ENCODE measurements at places on chromosomes 6 and 20.

DNA sequence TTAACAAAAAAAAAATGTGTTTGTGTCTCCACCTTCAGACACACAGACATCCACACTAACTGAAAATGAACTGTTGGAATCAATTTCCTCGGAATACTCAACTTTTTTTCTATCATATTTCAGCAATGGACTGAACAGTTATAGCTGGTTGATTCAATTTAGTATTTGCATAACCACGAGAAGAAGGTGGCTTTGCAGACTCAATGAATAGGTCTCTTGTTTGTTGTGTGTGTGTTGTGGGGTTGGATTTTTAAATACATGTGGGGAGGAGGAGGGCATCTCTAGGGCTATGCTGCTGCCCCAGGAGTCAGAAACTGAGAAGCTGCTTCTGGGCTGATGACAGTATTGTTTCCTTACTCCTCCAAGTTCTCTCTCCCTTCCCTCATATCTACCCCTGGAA is 28.7 kb downstream of the TFAP2A start:
- peak; percentile 76 for DNase-seq

DNA sequence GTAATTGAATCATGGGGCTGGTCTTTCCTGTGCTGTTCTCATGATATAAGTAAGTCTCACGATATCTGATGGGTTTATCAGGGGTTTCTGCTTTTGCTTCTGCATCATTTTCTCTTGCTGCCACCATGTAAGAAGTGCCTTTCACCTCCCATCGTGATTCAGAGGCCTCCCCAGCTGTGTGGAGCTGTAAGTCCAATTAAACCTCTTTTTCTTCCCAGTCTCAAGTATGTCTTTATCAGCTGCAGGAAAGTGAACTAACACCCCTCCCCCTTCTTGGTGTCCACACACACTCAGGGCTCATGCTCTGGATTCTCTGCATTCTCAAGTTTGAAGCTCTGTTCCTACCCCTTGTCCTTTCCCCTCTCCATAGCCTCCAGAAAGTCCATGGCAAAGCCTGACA is 107.1 kb downstream of the THBS2 start:
- DNase-seq: no peak

DNA sequence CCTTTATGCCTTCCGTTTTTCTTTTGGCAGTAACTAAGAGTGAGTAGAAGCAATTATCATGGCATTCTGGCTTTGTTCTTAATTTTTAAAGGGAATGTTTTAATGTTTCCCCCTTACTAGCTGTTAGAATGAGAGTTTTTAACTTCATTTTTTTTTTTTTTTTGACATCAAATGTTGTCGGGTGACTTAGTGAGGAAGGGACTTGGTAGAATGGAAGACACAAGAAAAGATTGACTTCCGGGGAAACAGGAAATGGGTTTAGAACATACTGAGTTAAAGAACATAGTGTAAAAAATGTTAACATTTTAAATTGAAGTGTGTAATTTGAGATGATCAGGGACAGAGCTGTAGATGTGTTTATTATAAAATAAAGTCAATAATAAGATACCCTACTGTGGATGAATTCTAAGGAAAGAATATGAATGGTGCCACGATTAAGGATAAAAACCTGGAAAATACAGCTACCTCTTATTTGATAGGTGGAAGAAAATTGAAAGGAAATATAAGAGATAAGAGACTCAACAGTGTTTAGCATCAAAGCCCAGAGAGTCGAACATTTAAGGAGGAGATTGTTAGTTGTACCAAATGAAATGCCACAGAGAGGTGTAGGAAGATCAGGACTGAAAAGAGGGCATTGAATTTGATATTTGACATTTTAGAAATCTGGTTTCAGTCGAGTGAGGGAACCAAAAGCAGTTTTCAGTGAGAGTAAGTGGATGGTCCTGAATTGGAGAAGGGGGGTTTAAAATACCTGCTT is 9.4 kb downstream of the HSF2 start:
- DNase-seq: no peak

GRCh38 chr6:45983062-45983461 is 32.6 kb downstream of the CLIC5 start:
- no peak for DNase-seq

DNA sequence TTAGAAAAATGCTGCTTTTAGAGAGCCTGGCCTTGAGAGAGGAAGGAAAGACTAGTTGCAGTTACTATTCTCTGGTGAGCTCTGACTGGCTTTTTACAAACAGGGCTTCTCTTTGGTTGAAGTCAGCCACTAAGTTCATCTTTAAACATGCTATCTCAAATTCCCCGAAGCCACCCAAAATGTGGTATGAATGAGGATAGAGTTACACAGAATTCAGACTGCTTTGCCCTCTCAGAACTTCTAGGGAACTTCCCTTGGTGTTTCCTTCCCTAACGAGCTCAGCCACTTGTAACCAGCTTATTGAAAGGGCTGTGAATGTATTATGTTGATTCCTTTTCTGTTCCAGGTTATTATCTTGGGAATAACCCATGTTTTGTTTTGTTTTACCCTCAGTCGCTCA is 73.5 kb downstream of the EFHC1 start:
- no peak for DNase-seq

- DNase-seq: no peak
Measured at GRCh38 chr6:11851387-11851786, 72.8 kb upstream of the ADTRP start.

DNA sequence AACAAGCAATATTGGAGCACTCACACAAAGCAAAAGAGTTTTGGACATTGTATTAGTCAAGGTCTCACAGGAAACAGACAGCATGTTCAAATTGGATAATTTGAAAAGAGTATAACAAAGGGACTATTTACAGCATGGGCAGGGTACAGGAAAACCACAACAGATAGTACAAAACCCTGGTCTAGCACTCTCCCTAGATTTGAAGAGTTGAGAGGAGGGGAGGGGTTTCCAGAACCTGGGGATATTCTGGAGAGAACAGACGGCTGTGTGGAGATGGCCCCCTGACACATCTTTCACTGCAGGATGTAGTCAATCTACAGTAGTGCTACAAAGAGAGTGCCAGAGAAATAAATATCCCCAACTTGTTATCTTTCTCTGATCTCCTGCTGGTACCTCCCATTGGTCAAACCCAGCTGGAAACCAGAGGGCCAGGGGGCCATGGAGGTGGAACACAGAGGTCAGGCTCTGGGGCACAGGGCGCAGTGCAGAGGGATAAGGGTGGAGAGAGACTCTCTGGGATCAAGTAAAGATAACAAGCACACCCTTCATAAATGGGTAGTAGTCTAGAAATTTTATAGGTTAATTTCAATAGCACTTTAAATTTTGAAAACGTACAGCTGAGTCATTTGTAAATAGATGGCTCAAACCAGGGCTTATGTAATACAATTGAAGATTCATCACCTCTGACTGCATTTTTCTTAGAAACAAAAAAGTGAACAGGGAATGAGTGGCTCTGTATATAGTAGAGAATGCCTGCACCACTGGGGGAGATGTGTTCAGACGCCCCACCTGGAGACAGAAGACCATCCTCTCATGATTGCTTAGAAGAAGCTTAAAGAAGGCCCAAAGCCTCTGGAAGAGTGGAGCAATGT is 25.7 kb downstream of the RCAN2 start:
- no peak for DNase-seq

GRCh38 chr6:116507324-116507723 is 4.1 kb upstream of the CALHM5 start:
- no peak for DNase-seq

DNA sequence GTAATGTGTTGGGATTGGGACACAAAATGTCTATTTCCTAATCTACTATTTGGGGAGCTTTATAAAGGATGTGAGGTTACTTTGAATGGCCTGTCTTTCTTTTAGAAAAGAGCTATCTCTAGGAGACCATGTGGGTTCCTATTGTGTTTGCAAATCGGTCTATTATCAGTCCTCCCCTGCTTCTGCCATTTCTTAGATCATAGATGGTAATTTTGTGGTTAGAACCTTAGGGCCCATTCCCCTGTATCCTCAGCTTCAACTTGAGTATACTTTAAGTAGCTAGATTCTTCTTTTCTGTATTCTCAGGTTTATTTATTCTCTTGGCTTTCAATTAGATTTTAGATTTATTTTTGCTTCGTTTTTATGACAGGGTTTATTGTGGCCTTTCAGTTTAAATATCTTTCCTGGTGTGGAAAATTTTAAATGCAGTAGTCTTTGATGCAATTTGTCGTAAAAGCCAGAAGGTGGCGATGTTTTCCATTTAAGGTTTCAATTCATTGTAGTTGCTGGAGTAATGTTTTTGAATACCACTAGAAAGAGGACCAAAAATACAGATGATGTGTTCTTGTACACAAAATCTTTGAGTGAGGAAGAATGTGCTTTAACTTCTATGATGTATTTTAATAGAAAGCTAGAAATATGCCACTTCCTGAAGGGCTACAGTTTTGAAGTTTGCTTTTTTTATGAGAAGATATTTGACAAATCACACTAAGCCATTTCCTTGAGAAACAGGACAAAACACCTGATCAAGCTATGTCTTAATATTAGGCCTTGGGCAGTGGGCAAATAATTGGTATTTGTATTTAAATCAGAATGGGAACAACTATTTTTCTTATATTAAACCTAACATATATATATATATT is 20.3 kb downstream of the TBPL1 start:
- DNase-seq: peak; percentile 68

DNA sequence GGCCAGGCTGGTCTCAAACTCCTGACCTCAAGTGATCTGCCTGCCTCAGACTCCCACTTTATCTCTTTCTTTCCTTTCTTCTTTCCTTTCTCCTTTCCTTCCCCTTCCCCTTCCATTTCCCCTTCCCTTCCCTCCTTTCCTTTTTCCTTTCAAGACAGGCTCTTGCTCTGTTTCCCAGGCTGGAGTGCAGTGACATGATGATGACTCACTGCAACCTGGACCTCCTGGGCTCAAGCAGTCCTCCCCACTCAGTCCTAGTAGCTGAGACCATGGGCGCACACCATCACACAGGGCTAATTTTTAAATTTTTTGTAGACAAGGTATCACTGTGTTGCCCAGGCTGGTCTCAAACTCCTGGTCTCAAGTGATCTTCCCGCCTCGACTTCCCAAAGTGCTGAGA is 377.6 kb upstream of the ZFP64 start:
- no peak for DNase-seq

DNA sequence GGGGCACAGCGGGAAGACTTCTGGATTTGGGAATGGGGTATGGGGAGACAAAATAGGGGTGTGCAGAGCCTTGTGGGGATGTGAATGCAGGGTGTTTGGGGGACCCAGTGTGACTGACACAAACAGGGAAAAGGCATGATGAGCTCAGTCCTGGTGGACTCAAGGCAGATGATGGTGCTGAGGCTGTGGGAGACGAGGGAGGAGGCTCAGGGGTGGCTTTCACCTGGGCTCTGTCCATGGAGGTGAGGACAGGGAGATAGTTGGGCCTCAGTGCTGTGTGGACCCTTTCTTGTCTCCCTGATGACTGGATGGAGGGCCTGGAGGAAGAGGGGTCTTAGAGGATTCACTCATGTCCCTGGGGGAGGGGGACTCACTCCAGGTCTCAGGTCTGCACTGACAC is 26.2 kb upstream of the MICB start:
- no peak for DNase-seq

- no peak for DNase-seq
Measured at GRCh38 chr20:63704749-63705117, 3.0 kb downstream of the ARFRP1 start.

- DNase-seq: no peak
Measured at GRCh38 chr6:7881765-7882500, 28.7 kb downstream of the TXNDC5 start.

DNA sequence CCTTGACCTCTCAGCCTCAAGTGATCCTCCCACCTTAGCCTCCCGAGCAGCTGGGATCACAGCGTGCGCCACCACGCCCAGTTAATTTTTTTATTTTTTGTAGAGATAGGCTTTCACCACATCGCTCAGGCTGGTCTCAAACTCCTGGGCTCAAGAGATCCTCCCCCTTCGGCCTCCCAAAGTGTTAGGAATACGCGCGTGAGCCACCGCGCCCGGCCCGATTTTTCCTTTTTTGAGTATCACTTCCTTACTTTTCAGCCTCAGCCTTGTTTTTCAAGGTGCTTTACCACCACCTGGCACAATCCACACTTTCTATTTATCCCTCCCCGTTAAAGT is 791 bp upstream of the STX11 start:
- DNase-seq: no peak

DNA sequence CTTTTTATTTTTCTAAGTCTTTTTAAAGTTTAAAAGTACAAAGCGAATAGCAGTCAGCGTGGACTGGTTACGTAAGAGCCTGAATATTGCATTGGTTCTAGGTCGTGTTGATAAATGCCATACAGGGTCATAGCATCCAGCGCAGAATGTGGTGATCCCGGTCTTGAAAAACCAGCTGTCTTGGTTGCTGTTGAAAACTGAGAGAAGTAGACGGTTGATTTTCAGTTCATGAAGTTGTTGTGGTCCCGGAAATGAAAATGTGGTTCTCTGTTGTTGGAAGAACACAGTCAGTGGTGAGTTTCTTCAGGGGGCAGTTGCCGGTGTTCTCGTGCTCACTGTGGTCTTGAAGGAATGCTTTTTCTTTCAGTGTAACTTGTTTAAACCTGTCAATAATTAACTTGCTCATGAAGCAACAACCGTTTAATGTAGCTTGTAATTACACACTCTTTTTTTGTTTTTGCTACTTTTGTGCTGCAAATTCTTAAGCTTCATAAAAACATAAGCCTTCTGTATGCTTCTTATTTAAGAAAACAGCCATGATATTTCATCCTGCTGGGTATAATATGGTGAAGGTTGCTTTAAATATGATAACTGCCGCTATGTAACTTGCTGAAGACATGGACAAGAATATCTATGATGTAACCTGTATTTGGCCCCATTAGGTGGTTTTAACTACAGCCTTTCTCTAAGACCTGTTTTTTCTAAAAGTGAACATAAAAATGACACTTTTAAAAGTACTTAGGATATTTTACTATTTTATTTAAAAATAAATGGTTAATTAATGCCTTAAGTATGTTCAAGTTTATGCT is 64.8 kb upstream of the KIF25 start:
- DNase-seq: no peak

GRCh38 chr6:72622094-72622940 is 453 bp downstream of the KCNQ5 start:
- DNase-seq: peak; percentile 72

DNA sequence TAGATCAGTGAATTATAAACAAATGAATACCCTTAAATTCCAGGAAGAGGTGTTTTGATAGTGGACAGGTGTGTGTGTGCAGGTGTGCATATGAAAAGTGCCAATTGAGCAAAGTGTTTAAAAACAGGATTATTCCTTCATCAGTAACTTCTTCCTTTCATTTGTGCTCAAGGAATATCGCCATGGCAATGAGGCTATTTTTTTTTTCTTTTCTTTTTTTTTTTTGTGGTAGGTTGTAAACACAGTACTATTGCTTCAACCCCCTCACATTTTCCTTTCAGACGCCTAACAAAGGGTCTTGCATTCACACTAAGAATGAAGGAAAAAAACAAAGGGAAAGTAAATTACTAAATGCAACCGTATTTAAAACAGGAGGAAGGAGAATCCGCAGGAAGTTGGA is 2.0 kb upstream of the HSPA1B start:
- no peak for DNase-seq

DNA sequence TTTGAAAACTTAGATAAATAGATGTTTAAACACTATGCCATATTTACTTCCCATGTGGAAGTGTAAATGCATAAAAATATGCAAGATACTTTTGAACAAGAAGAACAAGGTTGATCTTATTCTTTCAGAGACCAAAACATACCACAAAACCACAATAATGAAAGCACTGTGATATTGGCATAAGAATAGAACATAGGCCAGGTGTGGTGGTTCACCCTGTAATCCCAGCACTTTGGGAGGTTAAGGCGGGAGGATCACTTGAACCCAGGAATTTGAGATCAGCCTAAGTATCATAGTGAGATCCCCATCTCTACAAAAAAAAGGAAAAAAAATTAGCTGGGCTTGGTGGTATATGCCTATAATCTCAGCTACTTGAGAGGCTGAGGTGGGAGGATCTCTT is 66.5 kb downstream of the KCNS1 start:
- DNase-seq: no peak

All from SK-MEL-5 (cell line).